ENCODE measurements at places on chromosomes 16 and 17. TPM values are rescaled to one million over a fixed set of nuclear protein-coding genes. Genes with fewer than 3 reads are reported as not detected.

SLC13A5 gene
- total RNA-seq, result not detected

DNA sequence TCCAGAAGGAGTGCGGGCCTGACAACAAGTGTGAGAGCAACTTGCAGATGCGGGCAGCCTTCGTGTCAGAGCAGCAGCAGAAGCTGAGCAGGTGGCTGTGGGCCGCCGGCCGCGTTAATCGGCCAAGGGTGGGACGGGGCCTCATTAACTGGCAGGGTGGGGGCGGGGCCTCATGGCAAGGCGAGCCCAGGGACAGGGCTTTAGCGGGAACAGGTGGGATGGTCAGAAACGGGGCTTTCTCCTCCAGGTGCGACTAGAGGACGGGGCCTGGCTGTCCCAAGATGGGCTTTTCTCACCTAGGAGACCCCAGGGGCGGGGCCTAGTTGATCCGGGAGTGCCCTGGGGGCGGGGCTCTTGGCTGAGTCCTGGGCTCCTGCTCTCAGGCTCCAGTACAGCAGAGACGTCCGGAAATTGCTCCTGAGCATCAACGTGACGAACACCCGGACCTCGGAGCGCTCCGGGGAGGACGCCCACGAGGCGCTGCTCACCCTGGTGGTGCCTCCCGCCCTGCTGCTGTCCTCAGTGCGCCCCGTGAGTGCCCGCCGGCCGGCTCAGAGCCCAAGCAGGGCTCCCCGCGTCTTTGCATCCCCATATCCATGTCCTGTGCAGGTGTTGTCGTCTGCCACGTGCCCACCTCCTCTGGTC lies 18.4 kb upstream of the PDK2 start:
- no peak for DNase-seq

DNA sequence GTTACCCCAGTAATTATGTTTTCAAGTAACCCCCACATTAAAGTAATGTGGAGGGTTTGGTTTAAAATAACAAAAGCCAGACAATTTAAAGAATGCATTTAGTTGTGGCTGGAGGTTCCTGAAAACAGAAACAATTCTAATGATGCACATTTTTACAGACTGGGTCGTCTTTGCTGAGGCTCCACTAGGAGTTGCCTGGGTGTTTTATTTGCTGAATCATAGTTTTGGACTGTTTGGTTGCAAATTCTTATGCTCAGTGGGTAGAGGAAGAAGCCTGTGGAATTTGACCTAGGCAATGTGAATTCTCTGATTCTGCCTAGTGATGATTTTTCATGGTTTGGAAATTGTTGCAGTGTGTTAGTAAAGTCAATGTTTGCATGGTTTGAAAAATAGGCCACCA lies 16.3 kb downstream of the SHISA9 start:
- no peak for DNase-seq

GRCh38 chr17:43431714-43432523 lies 33.1 kb downstream of the ARL4D start:
- peak; percentile 90 for DNase-seq

GRCh38 chr16:50999181-50999580 lies 151.9 kb downstream of the SALL1 start:
- peak; percentile 1 for DNase-seq

- DNase-seq, result no peak
Observed at GRCh38 chr16:88871349-88871702, 4.9 kb upstream of the PABPN1L start.

DNA sequence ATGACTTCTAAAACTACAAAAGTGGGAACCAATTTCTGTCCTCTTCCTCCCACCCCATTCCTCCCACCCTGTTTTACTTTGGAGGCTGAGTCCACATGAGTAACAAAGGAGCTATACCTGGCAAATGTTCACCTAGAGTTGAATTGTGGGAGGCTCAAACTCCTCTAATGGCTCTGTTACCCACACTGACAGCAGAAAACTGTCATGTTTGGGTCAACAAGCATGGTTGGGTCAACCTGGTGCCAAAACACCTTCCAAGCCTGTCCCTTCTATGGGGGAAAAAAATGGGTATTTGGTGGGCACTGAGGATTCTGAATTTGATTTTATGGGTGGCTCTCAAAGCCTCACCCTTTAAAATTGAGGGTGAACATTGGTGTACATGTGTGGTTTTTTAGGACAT lies 12.0 kb upstream of the HOXB13 start:
- DNase-seq, result no peak

All from fibroblast of the aortic adventitia (primary cell).